Dermis microvascular lymphatic vessel endothelial cell (primary cell): ENCODE measurements at places on chromosomes 4 and X.
A peak's percentile ranks its signal among the peaks of the same experiment; 100 is the strongest.

DNA sequence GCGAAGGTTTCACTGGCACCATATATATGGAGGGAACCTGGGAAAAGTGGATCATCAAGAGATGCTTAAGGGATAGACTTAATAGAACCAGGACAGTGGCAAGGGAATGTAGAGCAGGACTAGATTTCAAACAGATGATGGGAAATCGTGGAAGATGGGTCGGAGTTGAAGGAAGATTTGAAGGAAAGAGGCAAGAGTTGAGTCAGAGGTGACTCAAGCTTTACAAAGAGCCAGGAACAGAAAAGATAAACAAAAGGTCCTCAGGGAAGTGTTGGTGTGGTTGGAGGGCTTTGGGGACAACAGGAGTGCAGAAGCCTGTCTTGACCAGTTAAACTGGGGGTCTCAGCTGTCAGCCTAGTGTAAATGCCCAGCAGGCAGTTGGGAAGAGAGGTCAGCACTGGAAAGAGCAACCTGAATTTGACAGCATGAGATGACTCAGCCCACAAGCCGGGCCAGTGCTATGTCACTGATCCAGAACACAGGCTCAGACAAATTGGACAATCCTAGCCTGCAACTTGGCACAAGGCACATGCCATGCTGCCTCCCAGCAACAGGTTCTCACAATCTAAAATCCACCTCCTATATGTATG, 230.5 kb downstream of the IDS start:
- DNase-seq: no peak

- no peak for DNase-seq
Observed at GRCh38 chr4:185304541-185304940, 91.2 kb downstream of the LRP2BP start.

- no peak for DNase-seq
Observed at GRCh38 chrX:50770702-50771101, 43.3 kb downstream of the SHROOM4 start.

DNA sequence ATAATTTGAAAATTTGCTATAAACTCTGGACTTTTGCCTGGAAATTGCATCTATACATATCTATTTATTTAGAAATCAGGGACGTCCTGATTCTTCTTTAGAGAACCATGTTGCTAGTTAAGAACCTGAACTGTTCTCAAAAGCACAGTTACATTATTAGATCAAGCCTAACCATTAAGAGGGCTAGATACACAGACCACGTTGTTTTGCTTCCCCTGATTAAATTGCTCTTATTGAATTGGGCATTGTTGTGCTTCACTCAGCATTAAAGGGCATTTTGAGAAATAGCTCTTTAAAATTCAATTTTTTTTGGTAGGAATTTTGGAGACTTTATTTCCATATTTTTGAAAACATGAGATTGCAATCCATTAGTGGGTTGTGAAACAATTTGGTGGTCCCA, 44.4 kb downstream of the FIP1L1 start:
- no peak for DNase-seq

DNA sequence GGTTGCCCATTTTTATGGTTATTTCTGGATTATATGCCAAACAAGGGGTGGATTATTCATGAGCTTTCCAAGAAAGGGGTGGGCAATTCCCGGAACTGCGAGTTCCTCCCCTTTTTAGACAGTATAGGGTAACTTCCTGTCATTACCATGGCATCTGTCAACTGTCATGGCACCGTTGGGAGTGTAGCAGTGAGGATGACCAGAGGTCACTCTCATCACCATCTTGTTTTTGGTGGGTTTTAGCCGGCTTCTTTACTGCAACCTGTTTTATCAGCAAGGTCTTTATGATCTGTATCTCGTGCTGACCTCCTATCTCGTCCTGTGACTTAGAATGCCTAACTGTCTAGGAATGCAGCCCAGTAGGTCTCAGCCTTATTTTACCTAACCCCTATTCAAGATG, 57.6 kb downstream of the SH3KBP1 start:
- DNase-seq: no peak

GRCh38 chr4:185965426-185966384, 103.3 kb upstream of the TLR3 start:
- peak; percentile 65 for DNase-seq

- DNase-seq: no peak
Observed at GRCh38 chrX:46712764-46713163, 46.2 kb downstream of the SLC9A7 start.

- DNase-seq: no peak
Observed at GRCh38 chr4:109957227-109957626, 44.5 kb downstream of the EGF start.

- no peak for DNase-seq
Observed at GRCh38 chr4:87555773-87556619, 26.8 kb upstream of the SPARCL1 start.

DNA sequence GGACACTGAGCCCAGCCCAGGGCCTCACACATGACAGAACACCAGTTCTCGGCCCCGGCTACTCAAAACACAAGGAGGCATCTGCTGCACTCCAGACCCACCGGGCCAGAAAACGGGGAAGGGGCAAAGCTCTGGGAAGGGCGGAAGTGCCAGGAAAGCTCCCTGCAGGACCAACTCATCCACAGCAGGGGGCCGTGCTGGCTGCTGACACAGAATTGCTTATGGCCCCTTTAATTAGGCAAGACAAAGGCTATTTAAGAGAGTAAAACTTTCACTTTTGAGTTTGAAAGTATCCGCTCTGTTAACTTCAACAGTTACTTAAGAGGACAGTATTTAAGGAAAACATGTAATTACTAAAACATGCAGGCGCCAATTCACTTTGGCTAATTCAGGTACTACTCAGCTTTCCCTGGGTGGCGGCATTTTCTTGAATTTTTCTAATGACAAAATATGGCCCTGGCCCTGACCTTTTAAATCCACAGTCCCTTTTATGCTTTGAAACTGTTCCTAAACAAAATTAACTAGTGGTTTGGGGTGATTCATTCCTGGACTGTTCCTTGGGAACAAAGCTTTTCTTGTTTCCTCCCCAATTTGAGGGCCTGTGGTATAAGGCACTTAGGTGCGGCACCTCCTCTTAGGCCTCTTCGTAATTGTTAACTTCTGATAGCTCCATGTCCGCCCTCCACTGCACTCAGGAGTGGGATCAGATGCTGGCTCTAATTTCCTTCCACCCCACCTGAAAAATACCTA, 40.4 kb downstream of the NSG1 start:
- no peak for DNase-seq

- no peak for DNase-seq
Observed at GRCh38 chr4:98446499-98447375, 185.6 kb downstream of the RAP1GDS1 start.

DNA sequence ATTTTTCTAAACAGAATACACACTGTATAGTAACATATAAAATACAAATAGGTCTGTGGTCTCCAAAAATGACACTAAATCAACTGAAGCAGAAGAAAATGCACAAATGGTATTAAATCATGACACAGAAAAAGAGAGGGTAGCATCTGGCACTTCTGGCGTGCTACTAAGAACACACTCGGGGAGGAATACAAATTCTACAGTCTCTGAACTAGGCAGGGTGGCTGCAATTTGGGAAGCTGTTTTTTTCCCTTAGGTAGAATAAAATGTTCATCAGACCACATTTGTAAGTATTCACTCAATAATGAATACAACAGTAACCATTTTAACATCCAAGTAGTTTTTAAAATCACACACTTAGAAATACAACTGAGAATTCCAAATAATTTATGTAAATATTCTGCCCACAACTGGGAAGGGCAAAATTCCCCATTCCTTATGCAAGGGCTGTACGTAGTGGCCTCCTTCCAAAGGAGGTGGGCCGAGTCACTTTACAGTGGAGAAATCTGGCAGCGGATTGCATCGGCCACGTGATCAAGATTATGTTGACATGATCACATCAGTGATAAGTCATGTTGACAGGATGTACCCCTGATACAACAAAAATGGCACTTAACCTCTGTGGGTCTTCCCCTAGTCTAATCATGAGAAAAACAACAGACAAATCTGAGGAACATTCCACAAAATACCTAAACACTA, 101.1 kb downstream of the TSPAN5 start:
- DNase-seq: peak; percentile 89

- no peak for DNase-seq
Observed at GRCh38 chr4:24053934-24054333, 164.1 kb upstream of the PPARGC1A start.

DNA sequence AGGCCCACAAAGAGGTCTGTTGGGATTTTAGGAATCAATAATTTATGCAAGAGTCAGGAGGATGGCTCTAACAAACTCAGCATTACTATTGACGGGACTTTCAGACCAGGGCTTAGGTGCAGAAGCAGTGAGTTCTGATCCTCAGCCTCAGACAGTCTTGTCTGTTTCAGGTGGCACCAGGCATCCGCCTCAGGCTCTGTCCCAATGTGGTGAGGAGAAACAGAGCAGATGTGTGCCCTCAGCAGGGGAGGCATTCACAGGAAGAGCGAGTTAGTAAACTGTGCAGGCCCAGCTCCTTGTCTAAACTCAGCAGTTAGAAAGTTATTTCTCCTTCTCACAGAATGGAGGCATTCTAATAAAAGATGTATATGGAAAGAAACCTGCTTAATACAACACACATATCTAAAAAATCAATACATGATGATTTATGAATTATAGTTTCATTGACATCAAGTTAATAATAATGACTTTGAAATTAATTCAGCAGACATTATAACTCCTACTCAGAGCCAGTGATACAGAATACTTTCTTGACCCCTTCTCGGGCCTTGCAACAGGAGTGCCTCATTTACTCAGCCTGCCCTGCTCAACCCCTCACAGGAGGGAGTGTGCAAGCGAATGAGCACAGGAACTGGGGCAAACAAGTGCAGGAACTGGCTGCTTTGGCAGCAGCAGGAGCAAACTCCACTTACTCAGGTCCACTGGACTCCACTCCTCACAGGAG, 202.8 kb upstream of the SMIM31 start:
- no peak for DNase-seq

- no peak for DNase-seq
Observed at GRCh38 chr4:137367620-137368019, 164.7 kb downstream of the PCDH18 start.

GRCh38 chr4:6914448-6914847, 4.8 kb downstream of the TBC1D14 start:
- no peak for DNase-seq

DNA sequence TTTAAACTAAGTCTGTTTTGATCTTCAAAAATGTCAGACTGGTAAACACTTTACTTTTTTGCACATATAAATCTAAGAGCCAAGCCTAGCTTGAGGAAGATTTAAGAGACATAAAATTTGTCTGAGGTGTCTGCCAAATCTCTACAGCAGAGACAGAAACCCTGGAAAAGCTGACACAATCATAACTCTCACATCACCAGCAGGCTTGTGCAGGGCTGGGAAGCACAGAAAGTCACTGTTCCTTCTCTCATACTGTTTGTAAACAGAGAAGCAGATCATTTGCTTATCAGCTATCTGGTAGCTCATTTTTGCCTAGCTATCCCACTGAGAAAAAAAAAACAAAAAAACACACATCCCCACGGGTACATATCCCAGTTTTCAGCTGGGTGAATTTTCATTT, 7.0 kb downstream of the ENOX2 start:
- no peak for DNase-seq

DNA sequence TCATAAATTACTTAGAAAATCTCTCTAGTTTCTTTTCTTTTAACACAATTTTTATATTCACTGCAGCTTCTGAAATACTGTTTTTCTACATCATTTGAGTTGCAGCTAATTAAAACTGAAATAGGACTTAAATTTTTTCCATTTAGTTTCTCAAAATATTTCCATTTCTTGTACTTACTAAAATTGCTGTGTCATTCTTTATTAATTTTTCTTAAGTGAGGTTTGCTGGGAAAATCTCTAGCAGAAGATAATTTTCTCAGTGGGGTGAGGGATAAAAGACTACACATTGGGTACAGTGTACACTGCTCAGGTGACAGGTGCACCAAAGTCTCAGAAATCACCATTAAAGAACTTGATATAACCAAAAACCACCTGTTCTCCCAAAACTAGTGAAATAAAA, 57.7 kb downstream of the RNF150 start:
- DNase-seq: no peak

- peak; percentile 95 for DNase-seq
Observed at GRCh38 chr4:139177049-139177868, at the start of gene ELF2. Gene ELF2, minus strand, starts transcription at chr4:139177218. Its CDS starts 39,517 bp downstream, at chr4:139137701.

GRCh38 chr4:57109411-57109846, 756 bp downstream of the IGFBP7 start:
- DNase-seq: no peak

GRCh38 chrX:38937400-38937799, 136.1 kb downstream of the MID1IP1 start:
- DNase-seq: no peak

DNA sequence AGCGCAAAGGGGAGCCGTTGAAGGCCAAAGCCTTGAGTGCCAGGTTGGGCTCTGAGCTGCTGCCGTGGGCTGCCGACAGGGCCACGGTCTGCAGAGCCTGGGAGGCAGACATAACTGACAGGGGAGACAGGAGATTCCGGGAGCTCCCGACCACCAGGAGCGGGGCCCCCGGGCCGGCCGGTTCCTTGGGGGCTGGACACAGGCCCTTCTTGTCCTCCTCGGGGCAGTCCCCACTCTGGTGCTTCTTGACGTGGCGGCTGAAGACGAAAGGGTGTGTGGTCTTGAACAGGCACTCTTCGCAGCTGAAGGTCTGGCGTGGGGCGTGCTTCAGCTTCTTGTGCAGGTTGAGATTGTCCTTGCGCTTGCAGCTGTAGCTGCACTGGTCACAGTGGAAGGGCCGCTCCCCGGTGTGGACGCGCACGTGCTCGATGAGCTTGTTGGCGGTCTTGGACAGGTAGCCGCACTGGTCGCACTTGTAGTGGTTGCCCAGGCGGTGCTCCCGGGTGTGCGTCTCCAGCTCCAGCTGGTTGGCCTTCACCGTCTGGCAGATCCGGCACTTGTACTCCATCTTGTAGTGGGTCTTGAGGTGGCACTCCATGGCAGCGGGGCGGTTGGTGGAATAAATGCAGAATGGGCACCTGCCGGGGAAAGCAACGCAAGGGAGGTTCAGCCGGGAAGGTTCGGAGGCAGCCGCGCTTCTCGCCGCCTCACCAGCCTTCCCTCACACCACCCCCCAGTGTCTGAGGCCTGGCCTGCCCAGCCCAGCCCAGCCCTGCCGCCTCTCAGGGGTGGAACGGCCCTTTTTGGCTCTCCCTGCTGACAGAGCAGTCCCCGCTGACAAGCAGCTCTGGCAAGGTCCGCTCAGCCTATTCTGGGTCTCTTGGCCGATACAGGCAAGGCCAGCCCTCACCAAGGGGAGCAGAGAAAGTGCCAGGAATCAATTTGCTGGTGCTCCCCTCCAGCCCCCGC, 81.3 kb downstream of the C4orf51 start:
- DNase-seq: no peak

- no peak for DNase-seq
Observed at GRCh38 chr4:108369035-108369655, 200.4 kb upstream of the LEF1 start.

- DNase-seq: no peak
Observed at GRCh38 chr4:108885211-108885610, 122.4 kb upstream of the ETNPPL start.

- no peak for DNase-seq
Observed at GRCh38 chr4:144289667-144290428, 149.3 kb upstream of the GYPA start.
